ENCODE measurements at places on chromosomes 12 and 14. TPM values are rescaled to one million over a fixed set of nuclear protein-coding genes. Genes with fewer than 3 reads are reported as not detected.

TOMM20L gene
- not detected for total RNA-seq

TXNDC16 gene
- 4.9 TPM for total RNA-seq

NPAS3 gene
- total RNA-seq = 0.23 TPM

CMKLR1 gene
- total RNA-seq = 0.03 TPM

COPS7A gene
- 37.5 TPM for total RNA-seq

ARG2 gene
- total RNA-seq = 1.1 TPM

LTB4R2 gene
- 6.9 TPM for total RNA-seq

DNA sequence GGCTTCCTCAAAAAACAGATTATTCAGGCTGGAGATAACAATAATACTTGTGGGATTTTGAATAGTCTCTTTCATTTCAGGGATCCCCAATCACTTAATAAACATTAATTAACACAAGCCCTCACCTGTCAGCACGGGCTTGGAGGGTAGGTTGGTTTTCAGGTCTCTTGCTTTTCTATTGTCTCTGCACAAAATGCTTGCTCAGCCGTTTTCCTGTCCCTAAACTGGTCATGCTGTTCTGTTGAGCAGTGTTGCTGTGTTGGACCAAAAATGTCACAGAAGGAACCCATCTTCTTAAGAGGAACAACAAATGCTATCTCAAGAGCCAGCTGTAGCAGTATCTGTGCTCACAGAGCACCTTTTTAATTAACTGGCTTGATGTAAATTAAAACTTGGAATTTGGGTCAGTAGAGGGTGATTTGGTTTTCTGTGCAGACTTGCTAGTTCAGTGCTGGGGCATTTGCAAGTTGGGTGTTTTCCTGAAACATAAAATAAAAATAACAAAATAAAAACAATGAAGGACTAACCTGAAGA lies 231.8 kb upstream of the CRY1 start:
- peaks cover 15% of the 10 kb centered on the region for H3K27me3 ChIP-seq
- H3K27ac ChIP-seq = no peak overlapping the region
- no peaks in the 10 kb centered on the region for H3K4me1 ChIP-seq
- H3K36me3 ChIP-seq = no peaks in the 10 kb centered on the region
- DNase-seq = no peak

DNA sequence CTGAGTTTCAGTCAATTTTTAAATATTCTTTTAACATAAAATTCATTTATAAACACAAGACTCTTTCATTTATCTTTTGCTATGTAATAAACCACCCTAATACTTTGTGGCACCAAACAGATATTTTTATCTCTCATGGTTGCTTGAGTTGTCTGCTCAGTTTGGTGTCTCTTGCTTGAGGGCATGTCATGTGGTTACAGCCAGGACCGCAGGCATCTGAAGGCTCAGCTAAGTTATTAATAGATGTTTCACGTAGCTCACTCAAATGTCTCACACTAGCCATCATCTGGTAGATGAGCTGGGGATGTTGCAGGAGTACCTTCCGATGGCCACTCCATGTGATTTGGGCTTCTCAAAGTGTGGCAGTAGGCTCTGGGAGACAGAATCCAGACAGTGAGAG lies 597.8 kb downstream of the ETNK1 start:
- H3K4me1 ChIP-seq = no peaks in the 10 kb centered on the region
- H3K27me3 ChIP-seq = no peaks in the 10 kb centered on the region
- no peak overlapping the region for H3K4me3 ChIP-seq
- no peak for DNase-seq
- no peak overlapping the region for H3K27ac ChIP-seq
- H3K36me3 ChIP-seq = no peaks in the 10 kb centered on the region

DNA sequence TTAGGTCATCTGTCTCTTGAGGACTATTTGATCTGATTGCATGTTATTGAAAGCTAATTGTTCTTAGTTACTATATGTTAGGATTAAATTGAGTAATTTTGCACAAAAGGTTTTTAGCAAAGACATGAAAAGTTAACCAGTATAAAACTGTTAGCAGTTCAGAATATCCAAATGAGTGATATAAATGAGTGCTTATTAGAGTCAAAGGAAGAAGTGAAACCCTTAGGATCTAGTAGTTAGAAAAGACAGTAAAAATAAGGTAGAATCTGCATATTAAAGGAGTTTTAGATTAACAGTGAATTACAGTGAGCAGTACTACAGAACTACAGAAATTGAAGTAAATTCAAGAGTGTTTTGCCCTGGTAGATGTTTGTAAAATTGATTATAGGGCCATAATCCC lies 12.4 kb downstream of the RAP1B start:
- peaks cover 55% of the 10 kb centered on the region for H3K4me1 ChIP-seq
- DNase-seq = no peak
- peak overlapping the region; percentile 62 for H3K27ac ChIP-seq
- H3K4me3 ChIP-seq = no peak overlapping the region
- no peaks in the 10 kb centered on the region for H3K27me3 ChIP-seq
- peaks cover 2% of the 10 kb centered on the region for H3K36me3 ChIP-seq

DNA sequence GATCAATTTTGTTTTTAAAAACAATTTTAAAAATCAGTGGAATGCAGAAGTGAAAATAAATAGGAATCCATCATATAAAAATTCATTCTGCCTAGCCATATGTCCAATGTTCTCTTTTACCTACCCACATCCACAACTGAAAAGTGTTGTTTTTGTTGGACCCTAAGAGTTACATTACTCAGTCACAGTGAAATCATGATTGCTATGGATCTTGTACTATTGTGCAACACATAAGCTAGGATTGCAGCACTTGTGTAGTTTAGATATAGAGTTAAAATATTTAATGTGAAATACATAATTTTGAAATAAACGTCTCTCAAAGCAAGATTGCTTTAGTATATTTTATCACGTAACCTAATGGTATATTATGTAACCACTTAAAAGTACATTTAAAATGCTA lies 213.3 kb upstream of the CLEC14A start:
- no peak overlapping the region for H3K27ac ChIP-seq
- H3K27me3 ChIP-seq = no peaks in the 10 kb centered on the region
- no peaks in the 10 kb centered on the region for H3K36me3 ChIP-seq
- H3K4me1 ChIP-seq = no peaks in the 10 kb centered on the region
- no peak for DNase-seq

DNA sequence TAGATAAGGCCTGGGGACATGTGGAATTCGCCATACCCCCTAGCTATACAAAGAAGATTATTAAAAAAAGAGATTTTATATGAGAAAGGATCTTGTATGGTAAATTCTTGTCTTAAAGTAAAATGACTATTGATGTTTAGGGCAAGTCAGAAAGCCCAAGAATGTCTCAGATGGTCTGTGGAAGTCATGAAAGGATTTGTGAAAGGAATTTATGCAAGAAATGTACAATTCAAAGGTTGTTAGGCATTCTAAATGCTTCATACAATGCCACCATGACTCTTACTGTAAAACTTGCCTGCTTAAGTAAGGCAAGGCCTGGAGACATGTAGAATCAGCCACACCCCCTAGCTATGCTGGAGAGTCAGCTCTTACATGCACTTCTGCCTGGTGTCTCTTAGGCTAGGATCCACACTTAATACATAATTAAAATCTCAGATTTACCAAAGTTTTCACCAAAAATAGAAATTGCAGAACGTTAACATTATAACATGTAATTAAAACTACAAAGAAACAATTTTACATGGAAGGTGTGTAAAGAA lies 8.9 kb upstream of the ETNK1 start:
- no peak for DNase-seq
- H3K4me1 ChIP-seq = no peaks in the 10 kb centered on the region
- H3K36me3 ChIP-seq = no peaks in the 10 kb centered on the region
- no peaks in the 10 kb centered on the region for H3K27me3 ChIP-seq

- H3K4me3 ChIP-seq = no peak overlapping the region
- H3K4me1 ChIP-seq = no peaks in the 10 kb centered on the region
- no peaks in the 10 kb centered on the region for H3K27me3 ChIP-seq
- no peak overlapping the region for H3K27ac ChIP-seq
- no peaks in the 10 kb centered on the region for H3K36me3 ChIP-seq
These were observed 34.7 kb downstream of the RTL1 start for GRCh38 chr14:100868621-100869370.

DNA sequence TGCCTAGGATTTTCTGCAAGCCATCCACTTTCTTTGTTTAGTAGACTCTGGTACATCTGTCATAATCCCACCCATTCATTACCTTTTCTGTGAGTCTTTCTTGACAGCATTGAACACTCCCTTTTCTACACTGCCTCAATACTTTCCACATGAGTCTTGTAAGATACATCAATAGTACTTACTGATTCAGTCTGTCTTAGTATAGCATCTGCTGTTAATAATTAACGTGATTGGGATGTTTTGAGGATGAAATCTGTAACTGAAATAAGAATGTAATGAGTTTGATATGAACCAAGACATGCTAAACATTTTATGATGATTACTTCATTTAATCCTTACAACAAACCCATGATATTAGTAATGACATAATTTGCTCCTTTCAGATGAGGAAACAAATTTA lies 196.2 kb upstream of the FOXG1 start:
- no peak for DNase-seq
- H3K4me1 ChIP-seq = no peaks in the 10 kb centered on the region
- H3K27me3 ChIP-seq = no peaks in the 10 kb centered on the region
- no peak overlapping the region for H3K27ac ChIP-seq
- no peak overlapping the region for H3K4me3 ChIP-seq

- no peaks in the 10 kb centered on the region for H3K36me3 ChIP-seq
- DNase-seq = no peak
- no peaks in the 10 kb centered on the region for H3K4me1 ChIP-seq
- H3K27ac ChIP-seq = no peak overlapping the region
- H3K27me3 ChIP-seq = no peaks in the 10 kb centered on the region
These were observed 85.9 kb downstream of the C2CD5 start for GRCh38 chr12:22458298-22458937.

DNA sequence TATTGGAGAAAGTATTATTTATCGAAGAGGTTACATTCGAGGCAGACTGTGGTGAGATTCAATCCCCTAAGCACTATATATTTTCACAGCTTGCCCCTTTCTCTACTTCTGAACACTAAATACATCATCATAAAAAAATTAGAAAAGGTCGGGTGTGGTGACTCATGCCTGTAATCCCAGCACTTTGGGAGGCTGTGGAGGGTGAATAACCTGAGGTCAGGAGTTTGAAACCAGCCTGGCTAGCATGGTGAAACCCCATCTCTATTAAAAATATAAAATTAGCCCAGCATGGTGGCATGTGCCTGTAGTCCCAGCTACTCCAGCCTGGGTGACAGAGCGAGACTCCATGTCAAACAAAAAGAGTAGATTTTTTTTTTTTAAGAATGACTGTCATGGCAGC lies 70.6 kb upstream of the MYF6 start:
- no peaks in the 10 kb centered on the region for H3K27me3 ChIP-seq
- H3K27ac ChIP-seq = no peak overlapping the region
- H3K4me3 ChIP-seq = no peak overlapping the region
- no peaks in the 10 kb centered on the region for H3K4me1 ChIP-seq
